Fibroblast of lung (primary cell): ENCODE measurements at places on chromosomes 3 and 15. TPM values are rescaled to one million over a fixed set of nuclear protein-coding genes. Genes with fewer than 3 reads are reported as not detected.

FILIP1L gene
- polyA plus RNA-seq, result 64.5 and 126 TPM in 2 replicates

DNA sequence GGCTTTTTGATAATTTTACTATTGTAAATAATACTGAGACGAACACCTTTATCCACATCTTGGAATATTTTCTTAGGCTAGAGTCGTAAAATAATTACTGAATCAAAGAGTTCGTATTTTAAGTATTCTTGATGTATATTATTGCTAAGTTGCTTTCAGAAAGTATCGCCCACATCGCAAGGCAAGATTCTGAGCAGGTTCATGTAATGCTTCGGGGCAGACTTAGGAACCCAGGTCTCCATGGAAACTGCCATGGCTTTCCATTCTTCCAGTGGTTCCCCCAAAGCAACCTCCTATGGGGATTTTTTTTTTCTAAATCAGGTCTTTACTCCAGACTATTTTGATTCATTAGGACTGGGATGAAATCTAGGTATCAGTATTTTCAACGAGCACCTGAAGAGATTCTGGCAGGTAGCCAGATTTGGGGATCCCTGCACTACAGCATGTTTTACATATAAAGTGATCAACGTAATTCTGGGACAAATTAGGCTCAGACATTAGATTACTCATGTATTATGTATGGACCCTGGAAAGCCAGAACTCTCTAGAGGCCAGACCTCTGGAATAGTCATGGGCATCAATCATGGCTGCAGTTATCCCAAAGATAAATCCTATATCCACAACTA, 86.5 kb downstream of the B3GNT5 start:
- H3K4me1 ChIP-seq, result no peaks in the 10 kb centered on the region
- H3K27ac ChIP-seq, result no peak overlapping the region
- H3K27me3 ChIP-seq, result no peaks in the 10 kb centered on the region
- no peak for DNase-seq
- H3K4me3 ChIP-seq, result no peak overlapping the region

GRCh38 chr3:80391573-80391972, 623.8 kb upstream of the ROBO1 start:
- no peaks in the 10 kb centered on the region for H3K27me3 ChIP-seq
- H3K4me1 ChIP-seq, result no peaks in the 10 kb centered on the region
- no peak overlapping the region for H3K27ac ChIP-seq
- no peak overlapping the region for H3K4me3 ChIP-seq
- no peak for DNase-seq

DNA sequence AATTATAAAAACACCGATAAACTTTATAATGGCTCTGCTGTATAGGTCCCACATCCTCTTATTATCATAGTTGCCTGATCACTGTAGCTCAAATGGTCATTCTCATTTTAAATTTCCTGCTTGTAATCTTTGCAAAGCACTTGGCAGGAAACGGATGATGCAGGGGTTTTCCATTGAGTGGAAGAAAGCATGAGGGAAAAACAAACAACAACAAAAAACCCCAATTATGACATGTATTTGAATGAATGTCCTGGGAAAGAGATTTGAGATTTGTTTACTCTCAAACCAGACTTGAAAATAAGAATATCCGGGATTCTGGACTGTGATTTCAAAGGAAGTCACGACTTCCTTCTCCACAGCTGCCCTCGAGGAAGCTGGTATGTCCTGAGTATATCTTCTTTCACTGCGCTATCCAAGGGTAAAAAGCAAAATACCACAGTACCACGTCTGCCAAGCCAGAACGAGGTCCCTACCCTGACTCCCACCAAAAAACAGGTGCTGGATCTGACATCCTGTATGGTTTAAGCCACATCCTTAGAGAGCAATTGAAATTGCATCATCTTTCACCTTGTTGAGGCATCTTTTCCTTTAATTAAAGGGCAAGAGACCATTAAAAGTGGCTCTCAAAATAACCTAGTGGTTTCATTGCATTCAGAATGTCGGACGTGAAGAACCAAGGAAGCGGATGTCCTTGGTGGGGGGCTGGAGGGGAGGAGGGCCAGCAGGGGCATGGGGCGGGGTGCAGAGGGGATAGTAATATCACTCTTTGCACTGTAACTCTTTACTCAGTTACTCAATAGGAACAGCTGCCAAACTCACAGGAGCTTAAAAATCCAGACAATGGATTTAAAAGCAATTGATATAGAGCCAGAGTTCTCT, 13.5 kb upstream of the TIPIN start:
- peak overlapping the region; percentile 27 for H3K4me3 ChIP-seq
- H3K27me3 ChIP-seq, result no peaks in the 10 kb centered on the region
- no peaks in the 10 kb centered on the region for H3K4me1 ChIP-seq
- DNase-seq, result peak; percentile 12
- no peak overlapping the region for H3K27ac ChIP-seq

- no peaks in the 10 kb centered on the region for H3K36me3 ChIP-seq
- no peak overlapping the region for H3K27ac ChIP-seq
- no peak for DNase-seq
- peaks cover 3% of the 10 kb centered on the region for H3K27me3 ChIP-seq
- no peaks in the 10 kb centered on the region for H3K4me1 ChIP-seq
Measured at GRCh38 chr3:126152901-126153694, 27.3 kb downstream of the ALDH1L1 start.

ZDHHC23 gene
- polyA plus RNA-seq, result 0.50 and 1.4 TPM in 2 replicates

- no peak for DNase-seq
- H3K4me3 ChIP-seq, result no peak overlapping the region
- no peaks in the 10 kb centered on the region for H3K36me3 ChIP-seq
- no peaks in the 10 kb centered on the region for H3K4me1 ChIP-seq
- H3K27me3 ChIP-seq, result no peaks in the 10 kb centered on the region
- no peak overlapping the region for H3K27ac ChIP-seq
Measured at GRCh38 chr3:31086698-31087097, 192.2 kb upstream of the GADL1 start.

DNA sequence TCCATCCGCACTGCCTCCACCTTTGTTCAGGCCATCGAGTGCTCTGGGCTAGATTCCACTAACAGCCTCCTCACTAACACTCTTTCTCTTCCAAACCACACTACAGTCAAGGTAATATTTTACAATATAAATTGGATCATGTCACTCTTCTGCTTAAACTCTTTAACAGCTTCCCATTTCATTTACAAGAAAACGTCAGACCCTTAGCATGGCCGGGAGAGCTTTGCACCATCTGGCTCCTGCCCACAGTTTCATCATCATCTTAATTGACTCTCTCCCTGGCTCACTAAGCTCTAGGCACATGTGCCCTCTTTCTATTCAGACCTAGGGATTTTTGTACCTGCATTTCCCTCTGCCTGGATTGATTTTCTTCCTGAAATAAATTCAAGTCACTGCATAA, 354.7 kb downstream of the FGF12 start:
- H3K27me3 ChIP-seq, result no peaks in the 10 kb centered on the region
- H3K4me3 ChIP-seq, result no peak overlapping the region
- H3K36me3 ChIP-seq, result no peaks in the 10 kb centered on the region
- H3K27ac ChIP-seq, result no peak overlapping the region
- DNase-seq, result no peak

- H3K27ac ChIP-seq, result no peak overlapping the region
- no peak overlapping the region for H3K4me3 ChIP-seq
- no peaks in the 10 kb centered on the region for H3K27me3 ChIP-seq
- H3K36me3 ChIP-seq, result no peaks in the 10 kb centered on the region
- peaks cover 3% of the 10 kb centered on the region for H3K4me1 ChIP-seq
Measured at GRCh38 chr3:98577178-98577895, 16.1 kb downstream of the CPOX start.

DNA sequence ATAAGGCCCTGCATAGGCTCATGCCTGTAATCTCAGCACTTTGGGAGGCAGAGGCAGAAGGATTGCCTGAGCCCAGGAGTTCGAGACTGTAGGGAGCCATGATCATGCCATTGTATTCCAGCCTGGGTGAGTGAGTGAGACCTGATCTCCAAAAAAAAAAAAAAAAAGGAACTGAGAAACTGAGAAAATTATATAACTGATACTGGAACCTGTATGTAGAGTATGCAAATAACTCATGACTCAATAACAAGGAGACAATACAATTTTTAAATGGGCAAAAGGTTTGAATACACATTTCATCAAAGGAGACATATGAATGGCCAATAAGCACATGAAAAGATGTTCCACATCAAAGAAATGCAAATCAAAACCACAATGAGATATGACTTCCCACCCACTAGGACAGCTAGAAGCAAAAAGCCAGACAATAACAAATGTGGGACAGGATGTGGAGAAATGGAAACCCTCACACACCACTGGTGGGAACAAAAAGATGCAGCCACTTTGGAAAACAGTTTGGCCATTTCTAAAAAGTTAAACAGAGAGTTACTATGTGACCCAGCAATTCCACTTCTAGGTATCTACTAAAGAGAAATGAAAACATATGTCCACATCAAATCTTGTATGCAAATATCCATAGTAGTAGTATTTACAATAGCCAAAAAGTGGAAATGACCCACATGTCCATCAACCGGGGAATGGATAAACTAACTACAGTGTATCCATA, 70.7 kb downstream of the IQSEC1 start:
- H3K4me1 ChIP-seq, result no peaks in the 10 kb centered on the region
- DNase-seq, result peak; percentile 79
- no peak overlapping the region for H3K27ac ChIP-seq
- H3K36me3 ChIP-seq, result no peaks in the 10 kb centered on the region

MTHFS gene
- polyA plus RNA-seq, result 9.5 and 18.8 TPM in 2 replicates

GRCh38 chr3:34218706-34219385, 420.4 kb downstream of the PDCD6IP start:
- H3K36me3 ChIP-seq, result no peaks in the 10 kb centered on the region
- DNase-seq, result peak; percentile 11
- H3K27ac ChIP-seq, result no peak overlapping the region
- H3K4me3 ChIP-seq, result no peak overlapping the region

DNA sequence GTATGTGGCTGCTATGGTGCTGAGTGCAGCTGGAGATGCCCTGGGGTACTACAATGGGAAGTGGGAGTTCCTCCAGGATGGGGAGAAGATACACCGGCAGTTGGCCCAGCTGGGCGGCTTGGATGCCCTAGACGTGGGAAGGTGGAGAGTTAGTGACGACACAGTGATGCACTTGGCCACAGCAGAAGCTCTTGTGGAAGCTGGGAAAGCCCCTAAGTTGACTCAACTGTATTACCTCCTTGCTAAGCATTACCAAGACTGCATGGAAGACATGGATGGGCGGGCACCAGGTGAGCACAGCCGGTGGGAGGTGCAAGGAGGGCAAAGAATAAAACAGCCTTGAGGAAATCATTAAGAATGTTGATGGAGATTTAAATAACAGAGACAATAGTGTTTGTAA, 2.9 kb downstream of the ADPRH start:
- H3K4me3 ChIP-seq, result no peak overlapping the region
- H3K36me3 ChIP-seq, result no peaks in the 10 kb centered on the region
- no peak for DNase-seq
- H3K27me3 ChIP-seq, result no peaks in the 10 kb centered on the region
- H3K27ac ChIP-seq, result no peak overlapping the region

DNA sequence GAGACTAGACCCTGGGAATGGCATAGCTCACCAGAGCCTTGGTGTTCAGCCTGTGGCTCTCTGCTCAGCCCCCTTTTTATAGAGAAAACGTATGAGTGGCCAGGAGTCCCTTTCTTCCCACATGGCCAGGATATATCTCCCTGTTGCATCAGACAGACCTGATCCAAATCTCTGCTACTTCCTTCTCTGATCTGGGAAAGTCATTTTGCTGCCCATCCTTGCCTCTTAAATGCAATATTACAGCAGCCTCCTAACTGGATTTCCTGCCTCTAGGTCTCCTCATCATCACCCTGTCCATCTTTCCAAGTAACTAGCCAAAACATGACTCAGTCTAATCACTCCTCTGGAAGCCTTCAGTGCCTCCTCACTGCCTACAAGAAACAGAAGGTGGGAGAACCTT, 42.9 kb downstream of the CTDSPL start:
- H3K27me3 ChIP-seq, result no peaks in the 10 kb centered on the region
- no peak overlapping the region for H3K4me3 ChIP-seq
- peaks cover 18% of the 10 kb centered on the region for H3K4me1 ChIP-seq
- no peak overlapping the region for H3K27ac ChIP-seq
- no peaks in the 10 kb centered on the region for H3K36me3 ChIP-seq

DNA sequence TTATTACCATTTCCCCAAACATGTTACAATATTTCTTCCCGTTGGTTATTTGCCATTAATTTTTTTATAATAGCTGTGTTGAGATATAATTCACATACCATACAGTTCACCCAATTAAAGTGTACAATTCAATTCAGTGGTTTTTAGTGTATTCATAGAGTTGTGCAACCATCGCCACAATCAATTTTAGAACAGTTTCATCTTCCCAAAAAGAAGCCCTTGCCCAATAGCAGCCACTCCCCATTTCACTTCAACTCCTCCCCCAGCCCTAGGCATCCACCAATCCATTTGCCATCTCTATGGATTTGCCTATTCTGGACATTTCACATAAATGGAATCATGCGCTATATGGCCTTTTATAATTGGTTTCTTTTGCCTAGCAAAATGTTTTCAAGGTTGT, 225.1 kb downstream of the EPHB1 start:
- H3K4me1 ChIP-seq, result no peaks in the 10 kb centered on the region
- no peak overlapping the region for H3K27ac ChIP-seq
- H3K27me3 ChIP-seq, result no peaks in the 10 kb centered on the region

OSBPL10 gene
- 7.5 and 9.9 TPM in 2 replicates for polyA plus RNA-seq

RHCG gene
- polyA plus RNA-seq, result not detected in 2 replicates

MAGEL2 gene
- polyA plus RNA-seq, result not detected in 2 replicates

DNA sequence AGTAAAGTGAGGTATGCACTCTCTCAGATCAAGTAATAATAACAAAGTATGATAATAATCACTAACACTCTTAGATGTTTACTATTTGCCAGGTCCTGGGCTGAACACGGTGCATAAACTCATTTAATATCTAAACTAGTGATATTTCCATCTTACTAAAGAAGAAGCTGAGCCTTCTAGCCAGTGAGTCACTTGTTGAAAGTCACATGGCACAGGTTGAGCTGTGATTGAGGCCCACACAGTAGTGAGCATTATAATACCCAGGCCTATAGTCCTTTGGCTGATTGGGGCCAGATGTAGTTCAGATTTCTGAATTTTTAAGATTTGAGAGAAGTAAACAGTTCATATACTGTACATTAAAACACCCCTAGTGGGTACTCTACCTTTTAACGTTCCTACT, 93.2 kb upstream of the CCDC80 start:
- H3K36me3 ChIP-seq, result no peaks in the 10 kb centered on the region
- peak; percentile 43 for DNase-seq
- H3K27ac ChIP-seq, result no peak overlapping the region
- no peaks in the 10 kb centered on the region for H3K4me1 ChIP-seq
- H3K27me3 ChIP-seq, result no peaks in the 10 kb centered on the region
- H3K4me3 ChIP-seq, result no peak overlapping the region

GRCh38 chr3:110946810-110947209, 124.8 kb upstream of the NECTIN3 start:
- H3K36me3 ChIP-seq, result no peaks in the 10 kb centered on the region
- no peak overlapping the region for H3K4me3 ChIP-seq
- H3K27ac ChIP-seq, result no peak overlapping the region
